ENCODE measurements at places on chromosomes 12 and 14. TPM values are rescaled to one million over a fixed set of nuclear protein-coding genes. Genes with fewer than 3 reads are reported as not detected.
A peak's percentile ranks its signal among the peaks of the same experiment; 100 is the strongest.

DNA sequence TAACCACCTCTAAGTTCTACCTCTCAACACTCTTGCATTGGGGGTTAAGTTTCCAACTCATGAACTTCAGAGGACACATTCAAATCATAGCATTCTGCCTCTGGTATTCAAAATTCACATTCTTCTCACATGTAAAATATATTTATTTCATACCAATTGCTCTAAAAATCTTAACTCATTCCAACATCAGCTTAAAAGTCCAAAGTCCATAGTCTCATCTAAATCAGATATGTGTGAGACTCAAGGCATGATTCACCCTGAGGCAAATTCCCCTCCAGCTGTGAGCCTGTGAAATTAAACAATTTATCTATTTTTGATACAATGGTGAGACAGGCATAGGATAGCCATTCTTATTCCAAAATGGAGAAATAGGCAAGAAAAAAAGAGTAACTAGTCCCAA, 214.0 kb downstream of the RGS6 start:
- no peak overlapping the region for H3K27ac ChIP-seq
- no peak overlapping the region for H3K4me3 ChIP-seq
- no peaks in the 10 kb centered on the region for H3K4me1 ChIP-seq
- no peak for DNase-seq

DNA sequence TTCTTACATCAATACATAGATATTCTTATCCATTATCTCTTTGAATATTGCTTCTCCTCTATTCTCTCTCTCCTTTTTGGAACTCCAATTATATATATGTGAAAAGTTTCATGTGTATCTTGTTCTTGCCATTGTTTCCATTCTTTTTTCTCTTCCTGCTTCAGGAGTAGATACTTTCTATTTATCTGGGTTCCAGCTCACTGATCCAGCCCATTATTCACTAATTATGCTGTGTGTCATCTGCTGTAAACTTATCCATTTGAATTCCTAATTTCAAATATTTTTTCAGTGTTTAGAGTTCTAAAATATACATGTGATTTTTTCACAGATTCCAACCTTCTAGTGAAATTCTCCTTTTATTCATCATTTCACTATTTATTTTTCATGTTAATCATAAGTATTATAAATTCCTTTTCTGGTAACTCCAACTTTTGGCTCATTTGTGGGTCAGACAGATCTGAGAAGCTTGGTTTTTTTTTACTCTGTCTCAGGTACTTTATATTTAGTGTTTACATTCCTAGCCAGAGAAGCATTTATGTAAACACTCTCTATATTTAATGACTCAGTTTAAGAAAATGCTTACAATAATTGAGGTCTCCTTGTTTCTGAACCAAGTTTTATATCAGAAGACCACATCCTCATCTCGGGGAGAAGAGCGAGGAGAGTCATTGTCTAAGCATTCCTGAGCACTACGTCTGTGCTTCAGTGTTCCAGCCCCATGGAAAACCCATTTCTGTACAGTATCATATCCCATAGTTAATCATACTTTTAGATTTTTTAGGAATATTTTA, 15.9 kb upstream of the AMIGO2 start:
- peak overlapping the region; percentile 14 for H3K4me3 ChIP-seq
- H3K4me1 ChIP-seq = peaks cover 44% of the 10 kb centered on the region
- H3K27ac ChIP-seq = peak overlapping the region; percentile 44
- H3K27me3 ChIP-seq = no peaks in the 10 kb centered on the region
- DNase-seq = peak; percentile 77
- no peaks in the 10 kb centered on the region for H3K36me3 ChIP-seq

GRCh38 chr14:100015251-100015655, 50.0 kb upstream of the EVL start:
- H3K36me3 ChIP-seq = no peaks in the 10 kb centered on the region
- no peaks in the 10 kb centered on the region for H3K27me3 ChIP-seq
- H3K27ac ChIP-seq = no peak overlapping the region
- H3K4me3 ChIP-seq = no peak overlapping the region
- no peak for DNase-seq

ETV6 gene
- polyA plus RNA-seq = 2.9 TPM

GRCh38 chr14:79473651-79474050, 737.7 kb downstream of the DIO2 start:
- H3K4me3 ChIP-seq = no peak overlapping the region
- H3K4me1 ChIP-seq = no peaks in the 10 kb centered on the region
- H3K36me3 ChIP-seq = no peaks in the 10 kb centered on the region
- H3K27ac ChIP-seq = no peak overlapping the region
- DNase-seq = no peak
- H3K27me3 ChIP-seq = no peaks in the 10 kb centered on the region

DNA sequence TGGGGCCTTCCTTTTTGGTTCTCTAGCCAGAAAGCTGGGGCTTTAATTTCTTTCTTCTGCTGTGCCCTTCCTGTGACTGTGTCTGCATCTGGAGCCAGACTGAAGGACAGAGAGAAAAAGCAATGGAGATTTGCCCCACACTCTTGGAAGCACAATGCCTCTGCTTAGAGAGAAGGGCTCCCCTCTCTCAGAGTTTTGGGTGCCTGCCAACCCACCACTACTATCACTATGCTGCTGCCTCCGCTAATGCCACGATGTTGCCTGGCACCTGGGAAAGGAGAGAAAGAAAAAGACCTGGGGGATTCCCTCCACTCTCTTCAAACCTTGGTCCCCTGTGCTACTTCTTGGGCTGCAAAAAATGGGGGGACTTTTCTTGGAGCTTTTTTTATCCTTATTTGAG, 52.6 kb downstream of the TMEM260 start:
- H3K27me3 ChIP-seq = no peaks in the 10 kb centered on the region
- no peaks in the 10 kb centered on the region for H3K4me1 ChIP-seq

GRCh38 chr12:553216-554000, 93.7 kb downstream of the B4GALNT3 start:
- H3K4me3 ChIP-seq = no peak overlapping the region
- H3K36me3 ChIP-seq = no peaks in the 10 kb centered on the region
- no peaks in the 10 kb centered on the region for H3K4me1 ChIP-seq

- peaks cover 22% of the 10 kb centered on the region for H3K4me1 ChIP-seq
- H3K27ac ChIP-seq = peak overlapping the region; percentile 20
- DNase-seq = no peak
- no peak overlapping the region for H3K4me3 ChIP-seq
Measured at GRCh38 chr12:122063694-122064024, 14.9 kb upstream of the MLXIP start.

DNA sequence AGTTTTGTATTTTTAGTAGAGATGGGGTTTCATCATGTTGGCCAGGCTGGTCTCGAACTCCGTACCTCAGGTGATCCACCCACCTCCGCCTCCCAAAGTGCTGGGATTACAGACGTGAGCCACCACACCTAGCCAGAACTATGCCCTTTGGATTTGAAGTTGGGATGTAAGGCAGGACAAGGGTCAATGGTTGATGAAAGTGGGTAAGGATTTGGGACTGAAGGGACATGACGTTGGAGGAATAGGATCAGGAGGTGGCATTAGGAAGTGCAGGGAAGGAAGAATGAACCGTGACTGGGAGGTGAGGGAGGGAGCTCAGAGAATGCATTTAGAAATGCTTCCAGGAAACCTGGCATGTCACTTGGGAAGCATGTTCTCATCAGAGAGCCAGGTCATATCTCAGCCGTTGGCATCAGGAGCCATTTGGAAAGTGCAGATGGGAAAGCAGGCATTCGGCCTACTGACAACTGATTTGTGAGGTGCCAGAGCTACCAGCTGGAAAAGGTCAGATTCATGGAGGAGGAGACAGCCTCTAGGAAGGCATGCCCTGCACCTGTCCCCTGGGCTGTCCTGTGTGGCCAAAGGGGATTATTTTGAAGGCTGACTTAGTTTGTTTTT, 2.2 kb downstream of the CRADD start:
- H3K4me3 ChIP-seq = no peak overlapping the region
- H3K27me3 ChIP-seq = no peaks in the 10 kb centered on the region
- H3K27ac ChIP-seq = no peak overlapping the region
- H3K4me1 ChIP-seq = peaks cover 8% of the 10 kb centered on the region

DNA sequence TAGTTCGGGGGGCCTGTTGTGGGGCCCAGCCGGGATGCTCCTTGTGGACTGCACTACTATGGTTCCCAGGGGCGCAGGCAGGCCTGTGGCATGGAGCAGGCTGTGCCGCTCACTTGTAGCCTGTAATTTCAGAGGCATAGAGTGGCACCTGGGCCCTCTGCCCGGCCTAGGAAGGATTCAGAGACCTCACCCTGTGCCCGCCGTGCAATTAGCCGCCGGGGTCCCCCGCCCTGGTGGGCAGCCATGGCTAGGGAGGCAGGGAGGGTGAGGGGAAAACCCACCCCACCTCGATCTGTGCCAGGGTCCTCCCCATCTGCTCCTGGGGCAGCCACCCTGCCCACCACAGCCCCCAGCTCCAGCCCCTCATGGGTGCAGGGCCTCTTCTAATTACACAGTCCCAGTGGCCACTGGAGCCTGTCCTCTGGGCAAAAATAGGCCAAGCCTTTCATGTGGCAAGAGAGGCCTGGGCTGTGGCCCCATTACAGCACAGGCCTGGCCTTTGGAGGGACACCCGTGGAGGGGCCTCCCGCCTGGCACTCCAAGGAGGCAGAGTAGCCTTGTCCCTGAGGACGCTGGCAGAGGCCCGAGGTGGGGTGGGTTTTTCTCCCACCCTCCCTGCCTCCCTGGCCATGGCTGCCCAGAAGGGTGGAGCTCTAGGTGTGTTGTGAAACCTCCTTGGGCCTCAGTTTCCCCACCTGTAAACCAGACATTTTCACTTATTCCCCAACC, 5.3 kb upstream of the TMEM119 start:
- H3K4me3 ChIP-seq = no peak overlapping the region
- no peak for DNase-seq
- no peaks in the 10 kb centered on the region for H3K36me3 ChIP-seq
- no peaks in the 10 kb centered on the region for H3K4me1 ChIP-seq
- H3K27me3 ChIP-seq = no peaks in the 10 kb centered on the region

- H3K4me3 ChIP-seq = no peak overlapping the region
- DNase-seq = peak; percentile 62
- H3K27me3 ChIP-seq = no peaks in the 10 kb centered on the region
- H3K36me3 ChIP-seq = no peaks in the 10 kb centered on the region
- peaks cover 20% of the 10 kb centered on the region for H3K4me1 ChIP-seq
Measured at GRCh38 chr14:37122288-37122687, 50.1 kb downstream of the SLC25A21 start.

- no peak overlapping the region for H3K4me3 ChIP-seq
- H3K4me1 ChIP-seq = no peaks in the 10 kb centered on the region
- no peak for DNase-seq
- H3K36me3 ChIP-seq = no peaks in the 10 kb centered on the region
Measured at GRCh38 chr12:106715582-106715981, 58.9 kb upstream of the RIC8B start.

- no peaks in the 10 kb centered on the region for H3K4me1 ChIP-seq
- no peak overlapping the region for H3K27ac ChIP-seq
- H3K4me3 ChIP-seq = no peak overlapping the region
Measured at GRCh38 chr12:131432532-131433260, 278.2 kb upstream of the SFSWAP start.
